NCI-H69 (cell line): ENCODE measurements at places on chromosomes 2 and 18.

DNA sequence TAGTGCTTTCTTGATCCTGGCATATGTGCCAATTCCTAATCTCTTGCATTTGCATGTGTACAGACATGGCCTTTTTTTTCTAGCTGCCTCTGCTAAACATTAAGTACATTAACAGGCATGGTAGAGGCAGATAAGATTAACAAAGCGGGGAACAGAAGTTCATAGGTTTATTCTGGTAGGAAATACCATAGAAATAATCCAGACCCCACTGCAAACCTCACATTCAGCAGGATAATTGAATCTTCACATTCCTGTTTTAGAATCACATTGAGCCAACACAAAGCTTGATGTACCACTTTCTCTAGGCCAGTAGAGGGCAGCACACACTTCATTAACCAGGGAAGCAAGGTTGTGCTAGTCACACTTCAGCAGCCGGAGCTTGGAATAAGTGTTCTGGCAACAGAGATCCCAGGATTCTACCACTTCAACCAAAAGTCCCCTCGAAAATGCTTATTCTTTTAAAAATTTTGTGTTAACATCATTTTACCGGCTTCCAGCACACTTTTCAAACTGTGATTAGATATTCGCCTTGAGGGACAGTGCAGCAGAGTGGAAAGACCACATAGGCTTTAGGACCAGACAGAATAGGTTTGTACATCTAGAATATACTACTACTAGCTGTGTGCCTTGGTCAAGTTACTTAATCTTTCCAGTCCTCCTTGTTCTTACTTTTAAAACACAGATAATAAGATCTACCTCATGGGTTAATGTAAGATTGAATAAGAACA lies 420.2 kb upstream of the CHST9 start:
- peak; percentile 87 for DNase-seq

DNA sequence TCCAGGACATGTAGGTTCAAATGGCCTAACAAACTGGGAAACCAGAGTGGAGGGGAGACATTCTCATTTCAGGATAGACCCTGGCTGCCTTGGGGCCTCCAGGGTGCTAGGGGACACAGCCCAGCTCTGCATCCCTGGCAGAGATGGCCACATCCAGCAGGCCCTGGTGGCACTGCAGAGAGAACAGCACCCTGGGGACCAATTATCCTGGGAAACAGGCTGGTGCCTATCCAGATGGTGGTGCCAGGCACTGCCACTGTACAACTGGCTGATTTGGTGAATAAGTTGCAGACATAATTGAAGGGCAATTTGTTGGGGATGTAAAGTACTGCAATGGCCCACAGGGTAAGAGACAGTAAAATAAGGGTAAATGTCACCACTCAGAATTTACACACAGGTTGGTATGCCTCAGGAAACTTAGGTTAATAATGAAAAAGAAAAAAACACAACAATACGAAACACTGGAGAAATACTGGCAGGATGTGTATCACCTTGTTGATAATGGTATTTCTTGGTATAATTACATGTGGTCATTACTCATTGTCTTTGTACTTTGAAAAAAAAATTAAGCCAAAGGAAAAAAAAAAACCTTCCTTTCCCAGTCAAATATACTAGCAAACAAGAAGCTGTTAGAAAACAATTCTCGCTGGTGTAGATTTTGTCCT lies 12.8 kb upstream of the SFTPB start:
- DNase-seq = peak; percentile 85

GRCh38 chr2:78861546-78861945 lies 164.0 kb upstream of the REG3G start:
- peak; percentile 0 for DNase-seq

- DNase-seq = no peak
Measured at GRCh38 chr2:203600286-203600685, 65.2 kb upstream of the RAPH1 start.

GRCh38 chr2:16625201-16625729 lies 40.4 kb downstream of the CYRIA start:
- no peak for DNase-seq

- DNase-seq = peak; percentile 91
Measured at GRCh38 chr2:30686000-30686399, 121.2 kb downstream of the CAPN13 start.
